ENCODE measurements at places on chromosomes 2 and 18.

DNA sequence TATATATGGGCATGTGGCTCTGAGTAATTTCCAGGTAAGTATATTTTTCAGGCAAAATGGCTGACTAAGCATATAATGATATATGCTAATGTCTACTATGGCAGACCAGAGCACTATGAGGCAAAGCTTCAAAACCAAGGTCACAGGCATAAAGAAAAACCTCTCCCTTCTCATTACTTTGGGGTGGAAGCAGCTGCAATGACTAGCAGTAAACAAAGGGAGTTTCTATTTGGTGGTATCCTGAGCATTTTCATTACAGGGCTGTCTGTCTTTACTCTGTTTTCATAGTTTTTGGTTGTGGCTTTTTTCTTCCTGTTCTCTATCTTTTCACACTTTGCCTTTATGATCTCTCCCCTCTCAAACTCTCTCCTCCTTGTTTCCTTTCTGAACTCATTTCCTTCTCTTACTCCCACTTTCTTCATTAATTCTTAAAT, 15.6 kb downstream of the PDE6D start:
- no peak for DNase-seq

- DNase-seq, result no peak
These were observed 49.7 kb upstream of the POMC start for GRCh38 chr2:25218100-25218499.

GRCh38 chr2:219362524-219363164, 25.1 kb downstream of the DNPEP start:
- DNase-seq, result peak; percentile 52

- no peak for DNase-seq
These were observed 90.7 kb downstream of the POLR1A start for GRCh38 chr2:86015006-86015405.

- no peak for DNase-seq
These were observed 45.6 kb upstream of the MSH6 start for GRCh38 chr2:47737191-47737975.

- DNase-seq, result peak; percentile 65
These were observed 18.3 kb downstream of the MAIP1 start for GRCh38 chr2:199973703-199974102.

DNA sequence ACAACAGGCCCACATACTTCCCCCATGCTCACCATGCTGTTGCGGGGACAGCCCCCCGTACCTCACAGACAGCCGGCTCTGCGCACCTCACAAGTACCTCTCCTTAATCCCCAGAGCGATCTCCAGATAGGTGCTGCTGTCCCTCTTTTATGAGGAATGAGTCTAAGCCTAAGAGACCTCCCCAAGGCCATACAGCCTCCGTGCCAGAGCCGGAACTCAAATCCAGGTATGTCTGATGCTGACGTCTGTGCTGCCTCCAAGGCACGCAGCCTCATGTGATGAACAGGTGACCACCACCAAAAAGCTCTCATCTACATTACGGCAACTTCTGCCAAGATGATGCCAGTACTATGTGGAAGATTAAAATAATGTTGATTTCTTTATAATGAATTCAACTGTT, 85.2 kb downstream of the EIPR1 start:
- no peak for DNase-seq

DNA sequence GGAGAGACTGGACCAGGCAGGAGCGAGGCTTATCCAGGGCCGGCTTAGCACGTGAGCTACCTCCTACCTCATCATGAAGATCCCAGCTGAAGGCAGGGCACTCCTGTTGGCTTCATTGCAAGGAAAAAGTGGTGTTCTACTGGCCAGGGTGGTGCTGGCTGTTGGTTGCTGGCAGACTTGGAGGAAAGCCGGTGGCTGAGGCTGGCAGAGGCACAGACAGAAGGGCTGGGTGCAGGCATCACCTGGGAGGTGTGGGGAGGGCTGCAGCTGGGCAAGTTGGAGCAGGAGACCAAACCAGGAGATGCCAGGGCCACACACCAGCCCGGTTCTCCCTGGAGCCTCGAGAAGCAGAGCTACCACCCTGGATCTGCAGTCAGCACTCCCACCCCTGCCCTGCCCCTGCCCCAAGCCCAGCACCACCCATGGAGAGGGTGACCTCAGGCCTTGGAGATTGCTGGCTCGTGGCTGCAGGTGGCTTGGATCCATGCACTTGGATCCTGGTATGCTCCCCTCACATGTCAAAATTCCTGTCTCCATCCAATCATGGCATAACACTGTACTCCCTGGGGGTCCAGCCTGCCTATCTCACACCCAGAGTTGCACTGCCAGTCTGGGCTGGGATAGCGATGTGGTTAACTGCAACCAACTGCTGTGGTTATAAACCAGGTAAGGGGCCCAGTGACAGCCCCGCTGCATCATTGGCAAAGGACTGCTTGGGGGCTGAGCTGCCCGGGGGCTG, 49.7 kb downstream of the GLI2 start:
- DNase-seq, result no peak

GRCh38 chr2:3311601-3312000, 66.0 kb downstream of the EIPR1 start:
- DNase-seq, result no peak

Data from Ammon's horn (tissue), 1 donor.